ENCODE measurements at places on chromosomes 6 and 20.

- DNase-seq: no peak
Observed at GRCh38 chr6:31471711-31472110, 26.2 kb upstream of the MICB start.

GRCh38 chr6:45109551-45109950 is 218.6 kb upstream of the RUNX2 start:
- no peak for DNase-seq

- no peak for DNase-seq
Observed at GRCh38 chr20:46099491-46100287, 9.9 kb upstream of the NCOA5 start.

DNA sequence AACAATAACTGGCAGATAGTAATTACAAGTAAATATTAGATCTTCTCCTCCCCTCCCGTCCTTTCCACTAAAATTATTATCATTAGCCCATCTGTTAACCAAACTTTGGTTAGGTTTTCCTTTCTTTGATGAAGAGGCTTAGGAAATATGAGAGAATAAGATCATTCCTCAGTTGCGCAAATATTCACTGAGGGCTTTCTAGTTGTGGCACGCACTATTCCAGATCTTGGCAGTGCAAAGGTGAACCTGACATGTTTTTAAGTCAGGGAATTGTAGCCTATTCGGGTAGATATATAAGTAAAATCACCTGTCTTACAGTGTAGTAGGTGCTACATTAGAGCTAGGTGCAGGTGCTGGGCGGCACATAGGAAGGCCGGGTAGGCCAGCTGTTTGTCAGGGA is 31.1 kb downstream of the RNF217 start:
- DNase-seq: no peak

DNA sequence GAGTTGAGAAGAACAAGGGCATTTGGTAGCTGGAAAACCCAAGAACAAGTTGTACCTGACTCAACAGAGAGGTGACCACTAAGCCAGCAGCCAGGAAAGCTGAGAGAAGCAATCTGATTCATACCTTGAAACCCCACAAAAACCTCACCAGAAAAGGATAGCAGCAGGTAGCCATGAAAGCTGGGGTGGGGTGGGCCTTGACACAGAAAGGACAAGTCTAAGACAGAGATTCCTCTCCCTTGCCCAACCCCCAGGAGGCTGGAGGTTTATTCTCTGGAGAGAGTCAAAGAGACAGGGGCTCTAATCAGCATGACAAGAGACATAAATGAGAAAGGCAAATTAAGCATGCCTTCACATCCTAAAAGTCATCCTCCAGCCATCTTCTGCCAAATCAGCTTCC is 151.7 kb upstream of the DST start:
- DNase-seq: no peak

DNA sequence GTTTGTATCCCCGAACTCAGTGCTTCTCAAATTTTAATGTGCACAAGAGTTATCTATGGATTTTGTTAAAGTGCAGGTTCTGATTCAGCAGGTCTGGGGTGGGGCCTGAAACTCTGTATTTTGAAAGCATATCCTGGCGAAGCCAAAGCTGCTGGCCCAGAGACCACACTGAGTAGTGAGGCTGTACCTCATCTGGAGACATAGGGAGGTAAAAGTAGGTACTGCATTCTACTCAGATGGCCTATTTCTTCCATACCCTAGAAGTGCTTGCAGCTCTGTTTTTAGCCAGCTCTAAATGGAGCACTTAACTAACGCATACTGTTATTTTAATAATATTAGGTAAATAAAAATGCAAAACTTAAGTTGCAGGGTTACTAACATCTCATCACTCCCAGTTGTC is 241.6 kb upstream of the PRND start:
- no peak for DNase-seq

DNA sequence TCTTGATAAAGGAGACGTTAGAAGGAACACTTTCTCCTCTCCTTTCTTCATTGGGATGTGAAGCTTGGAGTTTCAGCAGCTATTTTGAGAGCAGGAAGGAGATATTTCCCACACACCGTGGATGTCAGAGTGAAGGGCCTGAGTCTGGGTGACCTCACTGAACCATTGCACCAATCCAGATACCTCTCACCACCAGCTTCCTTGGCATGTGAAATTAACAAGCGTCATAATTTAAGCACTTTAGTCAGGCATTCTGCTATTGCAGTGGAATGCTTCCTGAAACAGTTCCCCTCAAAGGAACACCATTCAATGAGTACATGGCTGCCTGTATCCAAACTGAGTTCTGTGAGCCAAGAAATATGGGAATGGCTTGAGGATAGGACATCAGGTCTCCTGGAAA is 83.7 kb downstream of the CHMP4B start:
- no peak for DNase-seq

Measured in stimulated activated CD4-positive, alpha-beta T cell treated with anti-CD3 and anti-CD28 coated beads, Interleukin-4, amount 100 ng/mL, for 24 hours (primary cell).